Effector CD8-positive, alpha-beta T cell (primary cell): ENCODE measurements at places on chromosomes 12 and 14.
A peak's percentile ranks its signal among the peaks of the same experiment; 100 is the strongest.

- DNase-seq = no peak
Observed at GRCh38 chr12:9692909-9693308, 23.4 kb downstream of the CLEC2D start.

- DNase-seq = no peak
Observed at GRCh38 chr12:62379026-62379722, 87.5 kb upstream of the MON2 start.

DNA sequence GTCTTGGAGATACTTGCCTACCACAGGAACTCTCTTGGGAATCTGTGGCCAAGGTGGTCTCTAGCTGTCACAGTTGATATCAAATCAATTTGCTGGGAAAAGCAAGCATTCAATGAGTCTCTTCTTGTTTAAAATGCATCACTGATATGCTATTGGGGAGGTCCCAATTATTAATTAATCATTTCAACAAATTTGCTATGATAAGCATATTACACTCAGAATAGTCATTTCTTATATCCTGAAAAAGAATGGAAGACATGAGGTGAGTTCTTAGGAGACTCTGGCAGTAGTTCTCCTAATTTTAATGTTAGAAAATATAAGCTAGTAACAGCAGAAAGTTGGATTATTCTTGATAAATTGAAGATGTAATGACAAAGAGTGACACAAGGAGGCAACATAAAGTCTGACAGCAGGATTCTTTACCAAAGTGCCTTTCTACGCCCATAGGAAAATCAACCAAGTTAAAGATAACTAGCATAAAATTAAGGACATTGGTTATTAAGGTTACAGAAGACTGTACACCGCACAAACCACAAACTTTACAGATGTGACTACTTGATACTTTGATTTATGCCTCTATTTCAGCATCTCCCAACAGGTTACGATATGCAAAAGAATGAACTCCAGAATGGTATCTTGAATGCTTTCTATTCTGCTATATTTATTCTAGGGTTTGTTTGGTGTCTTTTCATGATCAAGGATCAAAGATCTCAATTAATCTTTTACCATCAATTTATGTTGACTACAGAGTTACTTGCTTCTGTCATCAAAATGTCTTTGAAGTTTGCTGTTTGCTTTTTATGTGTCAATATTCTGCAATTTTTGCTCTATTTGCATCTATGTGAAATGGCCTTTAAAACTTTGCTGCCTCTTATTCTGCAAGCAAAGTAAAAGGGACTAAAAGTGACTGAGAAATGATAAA is 349.6 kb upstream of the CLEC14A start:
- DNase-seq = no peak

DNA sequence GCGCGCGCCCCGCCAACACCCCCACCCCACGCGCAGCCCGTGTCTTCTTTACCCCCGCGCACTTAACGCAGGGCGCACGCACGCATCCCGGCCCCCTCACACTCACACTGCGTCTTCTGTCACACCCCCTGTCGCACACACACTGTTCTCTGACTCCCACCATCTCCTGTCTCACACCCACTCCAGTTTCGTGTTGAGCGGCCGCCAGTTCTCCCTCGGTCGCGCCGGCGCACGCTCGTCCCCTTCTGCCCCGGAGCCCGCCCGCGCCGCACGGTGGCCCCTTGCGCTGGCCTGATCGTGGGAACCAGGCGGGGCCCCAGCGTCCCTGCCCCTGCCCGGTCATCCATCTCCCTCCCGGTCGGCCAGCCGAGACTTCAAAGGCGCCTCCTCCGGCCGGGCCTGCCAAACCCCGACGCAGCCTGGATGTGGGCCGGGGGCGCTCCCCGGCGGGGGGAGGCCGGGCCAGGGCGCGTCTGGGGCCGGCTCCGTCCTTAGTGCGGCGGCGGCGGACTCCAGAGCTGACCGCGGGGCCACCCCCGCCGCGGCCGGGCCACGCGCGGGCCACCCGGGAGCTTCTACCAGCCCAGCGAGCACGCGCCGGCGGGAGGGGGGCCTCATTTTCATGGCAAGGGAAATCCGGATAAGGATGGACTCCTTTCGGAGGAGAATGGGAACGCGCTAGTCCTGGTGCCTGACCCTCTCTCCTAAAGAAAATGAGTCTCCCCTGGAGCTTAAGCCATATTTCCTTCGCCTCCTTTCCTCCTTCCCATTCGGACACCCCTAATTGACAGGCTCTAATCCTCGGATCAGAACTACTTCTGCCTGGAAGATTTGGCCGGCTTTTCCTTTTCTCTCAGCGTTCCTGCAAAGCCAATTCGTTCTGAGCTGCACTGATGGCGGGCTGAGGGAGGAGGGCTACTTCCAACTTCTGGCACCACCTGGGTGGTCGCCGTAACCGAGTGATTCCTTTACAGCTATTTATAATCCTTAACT is 82.0 kb upstream of the HMGA2 start:
- no peak for DNase-seq

DNA sequence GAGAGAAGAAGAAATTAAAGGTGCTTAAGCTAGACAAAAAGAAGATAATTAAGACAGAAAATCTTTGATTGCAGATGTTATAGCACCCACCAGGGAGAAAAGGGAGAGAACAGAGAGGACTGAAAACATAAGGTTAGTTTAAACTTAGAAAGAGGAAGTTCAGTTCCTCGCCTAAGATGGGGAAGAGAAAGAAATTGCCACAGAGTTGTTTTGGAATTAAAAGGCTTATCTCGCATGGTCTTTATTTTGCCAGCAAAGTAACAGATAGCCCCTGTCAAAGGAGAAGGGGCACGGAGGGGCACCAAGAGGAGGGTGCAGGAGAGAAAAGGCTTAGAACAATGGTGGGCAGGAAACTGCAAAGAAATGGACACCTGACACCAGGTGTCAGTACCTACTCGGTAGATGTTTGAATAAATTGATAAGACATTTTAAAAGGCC is 17.8 kb upstream of the OXA1L start:
- no peak for DNase-seq

GRCh38 chr14:104826189-104826860 is 25.4 kb downstream of the ZBTB42 start:
- peak; percentile 97 for DNase-seq

DNA sequence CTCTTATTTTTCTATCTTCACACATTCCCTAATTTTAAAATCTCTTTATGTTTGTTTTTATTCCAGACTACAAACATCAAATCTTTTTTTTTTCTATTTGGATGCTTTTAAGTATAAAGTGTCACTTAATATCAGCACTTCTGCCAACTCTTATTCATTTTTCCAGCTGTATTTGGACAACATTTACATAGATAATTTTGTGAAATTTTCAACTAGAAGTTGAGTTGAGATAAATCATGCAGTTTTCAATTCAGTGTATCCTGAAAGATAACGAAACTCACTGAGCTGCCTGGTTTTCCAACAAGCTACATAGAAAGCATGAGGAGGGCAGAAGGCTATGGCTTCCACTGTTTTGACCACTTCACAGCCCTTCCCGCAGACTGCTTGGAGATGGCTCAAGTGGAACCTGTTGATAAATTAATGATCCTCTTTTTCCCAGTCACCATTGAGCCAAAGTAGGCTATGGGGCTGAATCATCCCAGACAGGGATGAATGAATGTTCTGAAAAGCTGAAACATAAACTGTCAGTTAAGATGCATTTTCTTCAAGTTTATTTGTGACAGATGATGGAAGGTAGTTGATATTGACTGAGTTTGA is 213.9 kb downstream of the RAD51B start:
- DNase-seq = no peak

DNA sequence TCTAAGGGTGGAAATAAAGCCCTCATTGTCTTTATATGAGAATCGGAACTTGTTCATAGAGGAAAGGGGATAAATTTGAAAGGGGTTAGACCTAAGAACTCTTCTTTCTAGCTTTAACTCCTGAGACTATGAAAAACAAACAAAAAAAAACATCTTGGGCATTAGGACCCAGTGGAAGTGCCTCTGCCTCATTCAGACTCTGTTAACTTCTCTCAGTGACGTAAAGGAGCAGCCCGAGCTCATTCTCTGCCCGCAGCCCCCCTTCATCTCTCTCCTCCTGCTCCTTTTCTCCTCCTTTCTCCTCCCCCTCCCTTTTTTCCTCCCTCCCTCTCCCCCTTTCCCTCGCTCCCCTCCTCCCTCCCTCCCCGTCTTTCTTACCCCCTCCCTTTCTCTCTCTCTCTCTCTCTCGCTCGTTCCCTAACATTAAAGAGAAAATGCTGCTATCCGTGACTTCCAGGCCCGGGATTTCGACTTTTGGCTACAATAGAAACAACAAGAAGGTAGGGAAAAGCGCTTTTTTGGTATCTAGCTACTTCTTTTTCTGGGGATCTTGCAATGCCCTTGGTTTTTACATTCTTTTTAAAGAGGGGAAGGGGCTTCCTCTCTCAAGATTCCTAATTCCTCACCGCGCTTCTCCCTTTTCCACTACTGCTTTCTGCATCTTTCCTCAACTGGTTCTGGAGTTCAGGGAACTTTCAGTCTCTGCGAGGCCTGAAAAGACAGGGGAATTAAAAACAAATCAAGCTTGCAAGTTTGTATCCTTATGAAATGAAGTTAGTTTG is at the start of gene RBMS2:
Gene RBMS2 (plus strand): TSS at position 231 of the 782 bp plus-strand sequence. CDS start 204 bp downstream, at position 435.
- DNase-seq = peak; percentile 9

- no peak for DNase-seq
Observed at GRCh38 chr14:59101476-59101875, 87.0 kb upstream of the DAAM1 start.

- DNase-seq = no peak
Observed at GRCh38 chr12:28611449-28611848, 421.2 kb downstream of the CCDC91 start.

GRCh38 chr12:52119398-52120254 is 40.1 kb downstream of the SMIM41 start:
- DNase-seq = peak; percentile 9

- DNase-seq = no peak
Observed at GRCh38 chr14:87000081-87000480, 992.9 kb downstream of the GALC start.

DNA sequence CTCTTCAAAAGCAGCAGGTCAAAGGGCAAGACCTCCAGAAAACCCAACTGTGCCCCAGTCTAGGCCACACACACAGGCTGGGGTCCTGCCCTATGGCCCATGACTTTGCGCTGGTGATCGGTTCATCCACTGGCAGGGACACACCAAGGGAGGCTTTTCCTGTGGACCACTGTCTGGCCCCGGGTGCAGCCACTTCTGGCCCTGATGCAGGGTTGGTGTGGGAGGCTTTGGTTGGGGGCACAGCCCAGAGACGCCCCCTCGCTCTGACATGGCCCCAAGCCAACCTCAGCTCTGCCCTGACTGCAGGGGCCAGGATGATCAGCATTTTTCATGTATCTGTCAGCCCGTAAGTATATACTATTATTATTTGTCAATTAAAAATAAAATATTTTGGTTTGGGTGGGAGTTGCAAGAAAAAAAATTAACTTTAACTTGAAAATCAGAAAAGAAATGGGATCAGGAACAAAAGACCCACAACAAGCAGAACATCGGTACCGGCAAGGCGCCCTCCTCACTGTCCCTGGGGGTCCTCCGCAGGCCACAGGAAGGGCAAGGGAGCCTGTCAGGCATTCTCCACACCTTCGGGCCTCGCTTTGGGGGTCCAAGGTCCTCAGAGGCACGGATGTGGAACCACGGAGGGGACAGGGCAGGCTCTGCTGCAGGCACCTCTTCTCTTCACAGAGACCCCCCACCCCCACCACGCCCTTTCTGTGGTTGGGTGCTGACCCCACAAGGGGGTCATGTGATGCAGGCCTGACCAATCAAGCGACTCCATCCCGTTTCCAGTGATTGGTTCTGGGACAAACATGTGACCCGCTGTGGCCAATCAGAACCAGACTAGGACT is 181.5 kb upstream of the SFSWAP start:
- no peak for DNase-seq

- no peak for DNase-seq
Observed at GRCh38 chr12:58703866-58704265, 216.4 kb downstream of the LRIG3 start.

DNA sequence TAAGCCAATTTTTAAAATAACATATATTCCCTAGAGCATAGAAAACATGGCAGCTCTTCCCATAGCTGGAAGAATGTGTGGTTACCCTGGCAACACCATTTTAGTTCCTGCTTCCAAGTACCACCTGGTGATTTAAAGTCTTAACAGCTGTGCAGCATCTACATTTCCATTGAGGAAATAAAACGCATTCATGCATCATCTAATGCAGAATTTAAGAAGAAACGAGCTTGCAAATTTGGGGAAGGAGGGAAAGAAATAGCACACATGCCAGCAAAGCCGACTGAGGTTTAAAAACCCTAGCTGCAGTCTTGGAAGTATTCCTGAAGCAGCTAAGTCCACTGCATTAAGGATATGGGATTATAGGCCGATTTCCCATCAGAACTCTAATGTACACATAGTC is 22.8 kb upstream of the SLC38A2 start:
- no peak for DNase-seq

DNA sequence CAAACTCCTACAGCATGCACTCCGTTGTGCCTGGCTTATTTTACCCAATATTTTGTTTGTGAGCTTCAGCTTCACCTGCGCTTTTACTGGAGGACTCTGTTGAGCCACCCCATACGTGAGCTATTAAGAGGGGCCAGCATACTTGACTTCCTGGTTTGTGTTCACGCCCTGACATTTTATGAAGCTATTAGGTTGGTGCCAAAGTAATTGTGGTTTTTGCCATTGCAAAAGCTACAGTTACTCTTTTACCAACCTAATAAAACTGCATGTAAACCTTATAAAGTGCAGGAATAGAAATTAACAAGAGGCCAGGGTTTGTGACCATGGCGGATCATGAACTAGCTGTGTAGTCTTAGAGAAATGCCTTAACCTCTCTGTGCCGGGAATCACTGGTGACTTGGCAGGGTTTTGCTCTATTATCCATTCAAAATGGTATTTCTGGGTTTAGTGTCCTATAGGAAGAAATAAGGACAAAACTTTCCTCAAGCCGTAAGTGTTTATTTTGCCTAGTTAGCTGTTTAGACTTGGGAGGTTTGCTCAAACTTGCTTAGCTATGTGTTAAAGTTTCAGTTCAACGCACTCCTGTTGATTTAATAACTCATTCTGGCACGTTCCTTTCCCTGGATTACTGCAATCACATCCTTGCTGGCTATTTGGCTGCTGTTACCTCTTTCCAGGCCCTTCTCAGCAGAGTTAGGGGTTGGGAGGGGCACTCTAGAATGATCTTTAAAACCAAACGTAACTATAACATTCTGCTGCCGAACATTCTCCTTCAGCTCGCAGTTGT is 1027.6 kb downstream of the BCL11B start:
- no peak for DNase-seq

GRCh38 chr12:17304503-17305347 is 698.8 kb upstream of the LMO3 start:
- DNase-seq = no peak
